ENCODE measurements at places on chromosomes 16 and 17. TPM values are rescaled to one million over a fixed set of nuclear protein-coding genes. Genes with fewer than 3 reads are reported as not detected.

GRCh38 chr17:80047176-80047575 is 10.7 kb downstream of the CCDC40 start:
- H3K36me3 ChIP-seq = no peaks in the 10 kb centered on the region
- no peak overlapping the region for H3K27ac ChIP-seq
- no peaks in the 10 kb centered on the region for H3K27me3 ChIP-seq
- H3K4me1 ChIP-seq = no peaks in the 10 kb centered on the region
- no peak overlapping the region for H3K4me3 ChIP-seq

DNA sequence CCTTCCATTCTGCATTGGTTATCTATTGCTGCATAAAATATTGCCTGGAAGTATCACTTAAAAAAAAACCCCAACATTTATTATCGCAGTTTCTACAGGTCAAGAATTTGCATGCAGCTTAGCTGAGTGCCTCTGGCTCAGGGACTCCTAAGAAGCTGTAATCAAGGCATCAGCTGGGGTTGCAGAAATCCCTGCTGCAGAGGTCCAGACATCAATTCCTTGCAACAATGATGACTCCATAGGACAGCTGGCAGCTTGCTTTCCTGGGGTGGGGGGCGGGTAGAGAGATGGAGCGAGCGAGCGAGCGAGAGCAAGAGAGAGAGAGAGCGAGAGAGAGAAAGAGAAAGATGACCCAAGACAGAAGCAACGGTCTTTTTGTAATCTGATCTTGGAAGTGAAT is 308.1 kb downstream of the HAPSTR1 start:
- no peaks in the 10 kb centered on the region for H3K36me3 ChIP-seq
- H3K27me3 ChIP-seq = no peaks in the 10 kb centered on the region
- DNase-seq = no peak
- H3K4me1 ChIP-seq = no peaks in the 10 kb centered on the region
- no peak overlapping the region for H3K27ac ChIP-seq

DNA sequence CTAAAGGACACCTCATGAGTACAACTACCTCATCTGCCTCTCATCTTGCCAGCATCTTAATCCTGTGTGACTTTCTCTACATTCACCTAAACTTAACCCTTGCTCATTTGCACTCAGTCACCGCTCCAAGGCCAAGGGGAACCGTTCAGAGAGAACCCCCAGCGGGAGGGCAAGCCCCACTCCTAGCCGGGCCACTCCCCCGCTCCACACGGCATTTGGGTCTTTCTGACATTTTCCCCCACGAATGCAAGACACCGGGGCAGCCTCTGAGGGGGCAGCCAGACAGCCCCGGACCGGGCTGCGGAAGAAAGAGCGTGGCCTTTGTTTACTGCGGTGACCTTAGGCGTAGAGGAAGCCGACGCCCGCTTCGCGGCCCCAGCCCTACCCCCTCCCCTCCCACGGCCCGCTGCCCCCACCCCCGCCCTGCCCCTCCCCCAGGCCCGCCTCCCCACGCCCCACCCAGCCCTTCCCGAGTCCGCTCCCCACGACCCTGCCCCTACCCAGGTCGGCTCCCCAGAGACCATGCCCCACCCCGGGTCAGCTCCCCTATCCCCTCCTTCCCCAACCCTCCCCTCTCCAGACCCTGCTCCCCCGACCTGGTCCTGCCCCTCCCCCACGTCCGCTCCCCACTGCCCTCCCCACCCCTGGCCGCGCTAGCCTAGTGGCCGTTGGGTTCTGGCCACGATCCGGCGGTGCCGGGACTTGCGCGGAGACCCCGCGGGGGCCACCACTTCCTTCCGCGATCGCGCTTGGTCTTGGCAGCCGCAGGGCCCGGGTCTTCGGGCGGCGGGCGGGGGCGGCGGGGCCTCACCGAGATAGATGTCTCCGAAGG is 789 bp downstream of the CSNK1D start:
- H3K27me3 ChIP-seq = no peaks in the 10 kb centered on the region
- H3K36me3 ChIP-seq = peaks cover 28% of the 10 kb centered on the region
- peak overlapping the region; percentile 97 for H3K27ac ChIP-seq

DNA sequence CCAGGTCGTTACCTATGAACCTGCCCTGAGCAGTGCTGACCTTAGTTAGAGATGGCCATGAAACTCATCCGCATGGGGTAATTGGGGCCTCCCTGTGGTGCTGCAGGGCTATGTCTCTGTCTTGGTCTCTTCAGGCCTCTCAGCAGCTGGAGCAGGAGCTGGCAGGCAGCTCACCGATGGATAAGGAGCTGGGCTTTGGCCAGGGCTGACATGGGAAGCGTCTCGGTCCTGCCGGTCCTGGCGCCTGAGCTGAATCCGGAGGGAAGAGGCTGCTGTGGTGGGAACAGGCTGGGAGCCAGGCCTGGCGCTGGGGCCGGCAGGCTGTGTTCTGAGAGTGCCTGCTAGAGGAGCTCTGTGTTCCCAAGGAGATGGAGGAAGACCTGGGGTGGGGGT is 10.1 kb downstream of the IL32 start:
- DNase-seq = peak; percentile 64
- H3K27ac ChIP-seq = peak overlapping the region; percentile 94
- H3K36me3 ChIP-seq = peaks cover 30% of the 10 kb centered on the region
- H3K4me1 ChIP-seq = peaks cover 85% of the 10 kb centered on the region

GRCh38 chr17:27284811-27285415 is 9.0 kb upstream of the WSB1 start:
- no peak for DNase-seq
- peaks cover 13% of the 10 kb centered on the region for H3K27me3 ChIP-seq
- no peak overlapping the region for H3K4me3 ChIP-seq
- no peak overlapping the region for H3K27ac ChIP-seq

- DNase-seq = peak; percentile 68
- H3K4me3 ChIP-seq = no peak overlapping the region
- no peak overlapping the region for H3K27ac ChIP-seq
- H3K4me1 ChIP-seq = peaks cover 26% of the 10 kb centered on the region
- H3K36me3 ChIP-seq = peaks cover 8% of the 10 kb centered on the region
- no peaks in the 10 kb centered on the region for H3K27me3 ChIP-seq
Observed at GRCh38 chr16:30934827-30935557, 11.6 kb downstream of the FBXL19 start.

DNA sequence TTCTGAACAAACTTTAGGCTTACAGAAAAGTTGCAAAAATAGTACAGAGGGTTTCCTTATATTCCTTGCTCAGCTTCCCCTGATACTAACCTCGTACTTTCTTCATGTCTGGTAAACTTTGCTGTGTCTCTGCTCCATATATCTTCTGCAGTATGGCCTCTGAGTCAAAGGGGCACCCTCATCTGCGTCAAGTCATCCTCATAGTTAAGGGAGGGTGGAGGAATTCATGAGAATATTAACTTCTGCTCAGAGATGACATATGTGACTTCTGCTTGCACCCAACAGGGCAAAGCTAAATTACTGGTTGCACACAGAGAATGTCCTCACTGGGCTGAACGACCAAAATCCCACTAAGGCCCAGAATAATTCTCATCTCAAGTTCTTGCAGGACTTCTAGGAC is 4.3 kb upstream of the CCL7 start:
- no peak overlapping the region for H3K27ac ChIP-seq
- peaks cover 14% of the 10 kb centered on the region for H3K4me1 ChIP-seq
- H3K36me3 ChIP-seq = no peaks in the 10 kb centered on the region
- H3K4me3 ChIP-seq = no peak overlapping the region
- no peak for DNase-seq

- H3K27ac ChIP-seq = no peak overlapping the region
- H3K27me3 ChIP-seq = peaks cover 61% of the 10 kb centered on the region
- H3K4me3 ChIP-seq = no peak overlapping the region
- H3K36me3 ChIP-seq = peaks cover 1% of the 10 kb centered on the region
Observed at GRCh38 chr17:34156741-34157589, 98.1 kb upstream of the CCL2 start.

- H3K27ac ChIP-seq = no peak overlapping the region
- no peaks in the 10 kb centered on the region for H3K36me3 ChIP-seq
- DNase-seq = no peak
- H3K4me3 ChIP-seq = no peak overlapping the region
- H3K27me3 ChIP-seq = no peaks in the 10 kb centered on the region
Observed at GRCh38 chr16:85568519-85568918, 44.6 kb upstream of the GSE1 start.

- H3K27ac ChIP-seq = no peak overlapping the region
- no peaks in the 10 kb centered on the region for H3K4me1 ChIP-seq
- no peaks in the 10 kb centered on the region for H3K27me3 ChIP-seq
- H3K4me3 ChIP-seq = no peak overlapping the region
- no peaks in the 10 kb centered on the region for H3K36me3 ChIP-seq
Observed at GRCh38 chr16:72999541-73000019, 48.3 kb downstream of the ZFHX3 start.

- H3K36me3 ChIP-seq = peaks cover 15% of the 10 kb centered on the region
- H3K27ac ChIP-seq = no peak overlapping the region
- DNase-seq = no peak
- H3K27me3 ChIP-seq = no peaks in the 10 kb centered on the region
- H3K4me1 ChIP-seq = peaks cover 14% of the 10 kb centered on the region
Observed at GRCh38 chr17:1552932-1553331, 9.7 kb downstream of the PITPNA start.

- H3K27me3 ChIP-seq = no peaks in the 10 kb centered on the region
- no peak overlapping the region for H3K27ac ChIP-seq
- H3K4me3 ChIP-seq = no peak overlapping the region
- DNase-seq = no peak
- H3K36me3 ChIP-seq = peaks cover 9% of the 10 kb centered on the region
Observed at GRCh38 chr16:89443727-89444084, 46.7 kb downstream of the ANKRD11 start.

GRCh38 chr17:30324723-30325122 is 9.1 kb downstream of the TMIGD1 start:
- DNase-seq = no peak
- no peak overlapping the region for H3K27ac ChIP-seq
- no peak overlapping the region for H3K4me3 ChIP-seq
- no peaks in the 10 kb centered on the region for H3K36me3 ChIP-seq
- H3K4me1 ChIP-seq = peaks cover 19% of the 10 kb centered on the region

Gene KRTAP4-1
- not detected for total RNA-seq

Gene CPHXL2
- not detected for total RNA-seq

Gene TBC1D3B
- total RNA-seq = 5.8 TPM

Gene BTBD17
- not detected for total RNA-seq

Gene KRTAP17-1
- total RNA-seq = not detected

Gene NOG
- not detected for total RNA-seq

Gene SLFN14
- total RNA-seq = 0.07 TPM

Gene JPH3
- not detected for total RNA-seq

Gene ABCA9
- total RNA-seq = not detected
